ENCODE measurements at places on chromosomes 7 and 10. TPM values are rescaled to one million over a fixed set of nuclear protein-coding genes. Genes with fewer than 3 reads are reported as not detected.

GRCh38 chr7:101243646-101244374 is 1.1 kb downstream of the FIS1 start:
- DNase-seq = no peak

GRCh38 chr7:137546671-137547070 is 203.1 kb upstream of the PTN start:
- no peak for DNase-seq

- no peak for DNase-seq
Observed at GRCh38 chr10:67808704-67809103, 29.3 kb downstream of the DNAJC12 start.

The AQP1 gene
- 117 TPM for total RNA-seq

The CLRN3 gene
- not detected for total RNA-seq

- peak; percentile 24 for DNase-seq
Observed at GRCh38 chr7:90455163-90456030, 14.0 kb upstream of the PTTG1IP2 start.

GRCh38 chr7:55255496-55256445 is 109.4 kb upstream of the LANCL2 start:
- DNase-seq = peak; percentile 87

DNA sequence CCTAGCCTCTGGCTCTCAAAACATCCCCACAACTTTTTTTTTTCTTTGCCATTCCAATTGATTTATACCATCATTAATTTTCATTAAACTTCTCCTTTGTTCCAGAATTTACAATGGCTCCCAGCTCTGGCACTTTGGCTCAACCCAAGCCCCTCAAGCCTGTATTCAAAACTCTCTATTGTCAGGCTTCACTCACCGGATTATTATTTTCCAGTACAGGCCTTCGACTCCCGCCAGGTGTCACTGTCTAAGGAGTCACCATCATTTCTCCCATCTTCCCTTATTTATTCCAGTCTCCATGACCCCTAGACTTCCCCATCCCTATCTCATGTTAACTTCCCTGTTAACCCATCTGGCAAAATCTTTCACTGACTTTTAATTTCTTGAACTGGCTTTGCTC is 67.8 kb downstream of the HIPK2 start:
- DNase-seq = no peak

The PRSS37 gene
- not detected for total RNA-seq

The HGF gene
- 8.1 TPM for total RNA-seq

DNA sequence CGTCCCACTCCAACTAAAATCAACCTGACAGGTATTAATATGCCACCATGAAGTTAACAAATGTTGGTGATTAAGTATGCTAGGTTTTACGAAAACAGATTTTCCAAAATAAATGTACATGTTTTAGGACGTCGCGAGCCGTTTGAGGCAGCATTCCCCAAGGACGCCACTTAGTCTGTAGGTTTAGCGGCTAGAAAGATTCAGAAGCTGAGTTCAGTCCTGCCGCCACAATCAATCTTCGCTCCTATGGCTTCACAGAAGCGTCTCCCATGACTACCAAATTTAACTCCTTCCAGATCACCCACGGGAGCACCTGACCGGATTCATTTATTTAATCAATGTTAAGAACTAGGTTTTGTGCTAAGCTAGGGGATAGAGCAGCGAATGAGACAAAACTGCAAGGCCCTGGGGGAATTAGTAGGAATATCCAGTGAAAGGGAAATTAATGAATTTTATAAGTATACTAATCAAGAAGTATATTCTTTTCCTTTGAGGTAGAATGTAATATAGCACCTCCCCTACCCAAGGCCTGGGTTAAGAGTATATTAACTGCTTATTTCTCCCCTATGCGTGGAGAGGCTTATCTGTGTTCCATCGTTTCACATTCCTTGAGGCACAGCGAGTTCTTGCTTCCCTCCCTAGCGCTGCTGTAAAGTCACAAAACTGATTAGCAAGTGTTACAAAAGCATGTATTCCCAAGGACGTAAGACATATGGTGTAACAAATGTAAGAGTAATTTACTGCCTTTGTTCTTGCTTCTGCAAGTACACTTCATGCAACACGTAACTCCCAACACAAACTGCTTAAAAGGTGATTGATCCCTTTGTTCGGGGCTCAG is 994 bp upstream of the CYP51A1 start:
- peak; percentile 33 for DNase-seq

The EPO gene
- 1.6 TPM for total RNA-seq

DNA sequence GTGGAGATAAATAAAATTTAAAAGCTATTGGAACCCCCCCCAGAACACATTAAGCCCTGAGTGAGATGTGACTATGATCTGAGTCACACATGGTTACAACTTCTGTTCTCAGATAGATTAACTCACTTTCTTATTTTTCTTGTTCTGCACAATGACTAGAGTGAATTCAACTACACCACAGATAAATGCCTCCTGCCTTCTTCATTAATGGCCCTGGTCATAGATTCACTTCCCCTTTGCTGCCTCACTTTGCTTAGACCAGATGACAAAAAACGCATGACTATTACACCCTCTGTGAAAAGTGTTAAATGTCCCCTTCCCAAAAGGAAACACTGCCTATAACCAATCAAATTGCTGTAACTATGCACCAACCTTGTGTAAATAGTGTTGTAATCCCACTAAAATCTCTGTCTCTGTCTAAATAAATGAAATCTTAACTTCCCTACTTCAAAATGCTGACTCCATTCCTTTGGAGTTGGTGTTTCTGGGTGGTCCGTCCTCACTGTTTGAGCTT is 49.4 kb downstream of the AKR1D1 start:
- DNase-seq = no peak

The FAS gene
- total RNA-seq = 13.7 TPM

The GPR37 gene
- total RNA-seq = 1.6 TPM

GRCh38 chr7:44607141-44608068 is 978 bp downstream of the OGDH start:
- DNase-seq = no peak

GRCh38 chr7:141014125-141014523 is 628 bp downstream of the MRPS33 start:
- DNase-seq = no peak

- DNase-seq = no peak
Observed at GRCh38 chr7:13032084-13032483, 344.7 kb downstream of the ARL4A start.

- DNase-seq = peak; percentile 11
Observed at GRCh38 chr10:8790390-8790789, 735.9 kb downstream of the GATA3 start.

GRCh38 chr7:81114633-81115032 is 195.8 kb upstream of the SEMA3C start:
- DNase-seq = no peak

The TEX36 gene
- not detected for total RNA-seq

DNA sequence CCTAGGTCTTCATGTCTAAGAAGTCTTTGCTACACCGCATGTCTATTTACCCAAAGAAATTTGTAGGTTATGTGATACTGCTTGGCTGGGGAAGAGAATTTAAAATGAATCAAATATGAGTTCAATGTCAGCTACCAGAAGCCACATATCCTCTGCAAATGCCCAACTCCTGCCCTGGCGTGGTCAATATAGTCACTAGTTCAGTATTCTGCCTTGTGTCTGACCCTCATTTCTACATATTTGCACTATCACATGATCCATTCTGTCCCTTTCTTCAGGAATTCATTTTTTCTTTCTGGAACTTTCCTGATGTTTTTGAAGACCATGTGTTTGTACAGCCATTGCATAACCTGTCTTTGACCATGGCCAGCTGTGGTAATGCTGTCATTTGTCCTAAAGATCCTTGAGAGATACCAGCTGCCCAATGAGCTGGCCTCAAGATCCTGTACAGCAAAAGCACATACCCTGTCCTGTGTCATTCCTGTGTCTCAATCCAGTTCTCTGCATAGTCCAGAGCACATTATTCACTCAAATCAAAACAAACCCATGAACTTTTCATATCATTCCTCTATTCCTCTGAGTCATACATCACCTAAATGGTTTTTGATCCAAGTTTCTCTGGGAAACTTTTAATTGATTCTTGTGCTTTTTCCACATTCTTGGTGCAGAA is 524.5 kb downstream of the PARD3 start:
- no peak for DNase-seq

The PIK3CG gene
- 0.87 TPM for total RNA-seq

The PROSER2 gene
- 39.9 TPM for total RNA-seq

- no peak for DNase-seq
Observed at GRCh38 chr7:88835147-88835728, 39.7 kb upstream of the TEX47 start.

The KCP gene
- total RNA-seq = not detected

- DNase-seq = no peak
Observed at GRCh38 chr7:910441-910861, 34.1 kb downstream of the GET4 start.

The HIF1AN gene
- 30.2 TPM for total RNA-seq

DNA sequence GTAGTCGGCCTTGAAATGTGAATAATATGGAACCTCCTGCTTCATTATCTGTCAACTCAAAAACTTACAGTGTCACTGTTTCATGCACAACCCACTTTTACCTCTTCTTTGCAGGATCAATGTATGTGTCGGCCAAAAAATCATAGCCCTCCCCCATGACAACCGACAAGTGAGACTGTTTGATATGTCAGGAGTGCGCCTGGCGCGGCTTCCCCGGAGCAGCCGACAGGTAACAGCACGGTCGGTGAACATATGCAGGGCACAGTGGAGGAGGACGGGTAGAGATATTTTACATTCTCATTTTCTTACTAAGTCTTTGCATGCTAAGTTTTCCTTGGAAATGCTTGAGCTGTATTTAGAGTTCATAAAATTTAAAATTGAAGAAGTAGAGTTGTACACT is 68.6 kb downstream of the WDR37 start:
- no peak for DNase-seq
